Sigmoid colon (tissue), 7 donors: ENCODE measurements at places on chromosomes 16 and 17. TPM values are rescaled to one million over a fixed set of nuclear protein-coding genes. Genes with fewer than 3 reads are reported as not detected.

- H3K27me3 ChIP-seq, result no peaks in the 10 kb centered on the region
- peak overlapping the region; percentile 76 for H3K4me3 ChIP-seq
- H3K36me3 ChIP-seq, result no peaks in the 10 kb centered on the region
- no peaks in the 10 kb centered on the region for H3K4me1 ChIP-seq
Observed at GRCh38 chr17:7685533-7686221, 1.6 kb downstream of the TP53 start.

GRCh38 chr17:51818777-51819176 lies 339.7 kb downstream of the CA10 start:
- no peaks in the 10 kb centered on the region for H3K27me3 ChIP-seq
- no peak for DNase-seq
- H3K4me1 ChIP-seq, result no peaks in the 10 kb centered on the region
- H3K4me3 ChIP-seq, result no peak overlapping the region
- H3K36me3 ChIP-seq, result no peaks in the 10 kb centered on the region

GRCh38 chr17:60128171-60128859 lies 21.5 kb upstream of the CA4 start:
- no peak overlapping the region for H3K27ac ChIP-seq
- no peak overlapping the region for H3K4me3 ChIP-seq
- H3K4me1 ChIP-seq, result no peaks in the 10 kb centered on the region
- peak; percentile 4 for DNase-seq

- peaks cover 17% of the 10 kb centered on the region for H3K4me1 ChIP-seq
- H3K27me3 ChIP-seq, result peaks cover 16% of the 10 kb centered on the region
- no peak overlapping the region for H3K27ac ChIP-seq
- peaks cover 13% of the 10 kb centered on the region for H3K36me3 ChIP-seq
- no peak for DNase-seq
- no peak overlapping the region for H3K4me3 ChIP-seq
Observed at GRCh38 chr17:81120695-81121621, 44.3 kb upstream of the PVALEF start.

DNA sequence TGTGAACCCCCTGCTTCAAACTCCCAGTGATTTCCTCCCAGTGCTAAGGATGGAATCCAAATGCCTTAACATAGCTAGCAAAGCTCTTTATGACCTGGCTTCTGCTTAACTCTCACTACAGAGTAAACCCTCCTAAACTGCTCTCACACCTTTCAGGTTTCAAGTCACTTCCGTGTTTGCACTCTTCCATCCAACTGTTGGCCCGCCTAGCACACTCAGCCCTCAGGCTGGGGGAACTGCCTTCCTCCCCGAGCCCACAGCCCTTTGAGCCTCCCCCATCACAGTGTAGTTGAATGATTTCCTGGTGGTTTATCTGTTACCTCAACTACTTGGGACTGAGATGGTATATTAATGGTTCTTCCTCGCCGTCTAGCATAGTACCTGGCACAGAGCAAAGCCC lies 342.5 kb downstream of the NPIPA8 start:
- no peak for DNase-seq
- H3K27me3 ChIP-seq, result peaks cover 3% of the 10 kb centered on the region
- no peak overlapping the region for H3K27ac ChIP-seq
- H3K4me3 ChIP-seq, result no peak overlapping the region
- no peaks in the 10 kb centered on the region for H3K4me1 ChIP-seq

ZNF689 gene
- total RNA-seq, result 7.9 TPM

KRTAP4-6 gene
- total RNA-seq, result not detected

DNA sequence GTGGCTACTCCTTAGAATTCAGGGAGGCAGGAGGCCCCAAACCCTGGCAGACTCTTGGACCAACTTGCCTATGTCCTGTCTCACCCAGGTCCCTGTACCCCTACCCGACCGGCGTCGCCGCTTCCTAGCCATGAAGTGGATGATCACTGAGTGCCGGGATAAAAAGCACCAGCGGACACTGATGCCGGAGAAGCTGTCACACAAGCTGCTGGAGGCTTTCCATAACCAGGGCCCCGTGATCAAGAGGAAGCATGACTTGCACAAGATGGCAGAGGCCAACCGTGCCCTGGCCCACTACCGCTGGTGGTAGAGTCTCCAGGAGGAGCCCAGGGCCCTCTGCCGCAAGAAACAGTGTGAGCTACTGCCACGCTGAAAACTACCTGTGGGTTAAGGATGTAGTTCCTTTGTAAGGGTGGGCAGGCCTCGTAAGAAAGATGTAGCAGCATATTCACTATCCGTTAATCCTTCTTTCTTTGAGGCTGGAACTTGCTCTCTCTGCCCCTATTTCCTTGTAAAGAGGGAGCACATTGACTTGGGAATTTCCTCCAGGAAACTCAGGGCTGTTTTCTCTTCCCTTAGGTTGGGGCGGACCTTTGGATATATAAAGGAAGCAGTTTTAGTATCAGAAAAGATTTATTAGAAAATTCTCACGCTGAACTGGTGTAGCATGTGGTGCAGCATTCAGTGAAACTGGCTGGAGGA lies 4.1 kb downstream of the MRPS7 start:
- no peak for DNase-seq
- H3K36me3 ChIP-seq, result peaks cover 43% of the 10 kb centered on the region
- H3K27ac ChIP-seq, result no peak overlapping the region
- no peak overlapping the region for H3K4me3 ChIP-seq
- H3K4me1 ChIP-seq, result peaks cover 19% of the 10 kb centered on the region
- no peaks in the 10 kb centered on the region for H3K27me3 ChIP-seq

CCL16 gene
- not detected for total RNA-seq

GRCh38 chr16:73329358-73330286 lies 281.7 kb upstream of the ZFHX3 start:
- no peaks in the 10 kb centered on the region for H3K27me3 ChIP-seq
- H3K4me1 ChIP-seq, result no peaks in the 10 kb centered on the region
- no peaks in the 10 kb centered on the region for H3K36me3 ChIP-seq
- no peak overlapping the region for H3K4me3 ChIP-seq
- no peak overlapping the region for H3K27ac ChIP-seq

GRCh38 chr17:36816907-36817288 lies 120.4 kb upstream of the LHX1 start:
- peaks cover 79% of the 10 kb centered on the region for H3K27me3 ChIP-seq
- no peak overlapping the region for H3K4me3 ChIP-seq
- no peak overlapping the region for H3K27ac ChIP-seq
- no peaks in the 10 kb centered on the region for H3K36me3 ChIP-seq

PIK3R5 gene
- 13.6 TPM for total RNA-seq

DNA sequence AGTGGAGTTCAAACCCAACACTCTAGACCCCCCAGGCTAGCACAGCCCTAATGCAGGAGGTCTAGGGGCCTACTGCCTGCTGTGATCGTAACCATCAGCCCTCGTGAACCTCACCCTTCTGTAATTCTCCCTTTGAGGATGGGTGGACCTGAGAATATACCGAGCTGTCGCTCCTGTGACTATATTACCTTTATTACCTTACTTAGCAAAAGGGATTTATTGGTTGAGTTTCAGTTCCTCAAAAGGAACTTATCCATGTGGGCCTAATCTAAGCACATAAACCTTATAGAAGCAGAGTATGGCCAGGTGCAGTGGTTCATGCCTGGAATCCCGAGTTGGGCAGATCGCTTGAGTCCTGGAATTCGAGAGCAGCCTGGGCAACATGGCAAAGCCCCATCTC lies 19.2 kb upstream of the EMP2 start:
- H3K4me1 ChIP-seq, result peaks cover 26% of the 10 kb centered on the region
- H3K36me3 ChIP-seq, result no peaks in the 10 kb centered on the region
- no peak overlapping the region for H3K4me3 ChIP-seq
- no peaks in the 10 kb centered on the region for H3K27me3 ChIP-seq
- no peak overlapping the region for H3K27ac ChIP-seq

DNA sequence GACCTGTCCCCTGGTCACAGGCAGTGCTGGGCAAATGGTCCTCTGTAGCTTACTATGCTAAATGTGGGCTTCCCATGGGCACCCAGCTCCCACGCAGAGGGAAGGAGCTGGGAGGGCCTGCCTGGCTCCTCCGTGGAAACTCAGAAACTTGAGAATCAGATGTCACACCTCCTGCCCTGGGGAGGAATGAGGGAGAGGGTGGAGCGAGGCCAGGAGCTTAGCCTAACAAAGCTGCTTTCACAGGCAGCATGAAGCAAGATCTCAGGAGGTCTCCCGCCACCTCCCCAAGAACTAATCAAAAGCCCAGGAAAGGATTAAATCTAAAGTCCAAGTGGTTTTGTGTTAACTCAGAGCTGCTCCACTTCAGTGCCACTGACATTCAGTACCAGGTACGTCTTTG lies 33.6 kb upstream of the XYLT2 start:
- no peaks in the 10 kb centered on the region for H3K27me3 ChIP-seq
- H3K4me3 ChIP-seq, result no peak overlapping the region
- H3K36me3 ChIP-seq, result no peaks in the 10 kb centered on the region
- no peaks in the 10 kb centered on the region for H3K4me1 ChIP-seq
- no peak overlapping the region for H3K27ac ChIP-seq

CD300H gene
- total RNA-seq, result not detected

GRCh38 chr17:33858682-33859081 lies 396.4 kb upstream of the CCL2 start:
- DNase-seq, result no peak
- no peak overlapping the region for H3K27ac ChIP-seq
- no peak overlapping the region for H3K4me3 ChIP-seq
- no peaks in the 10 kb centered on the region for H3K4me1 ChIP-seq

SLC16A11 gene
- 0.33 TPM for total RNA-seq

DNA sequence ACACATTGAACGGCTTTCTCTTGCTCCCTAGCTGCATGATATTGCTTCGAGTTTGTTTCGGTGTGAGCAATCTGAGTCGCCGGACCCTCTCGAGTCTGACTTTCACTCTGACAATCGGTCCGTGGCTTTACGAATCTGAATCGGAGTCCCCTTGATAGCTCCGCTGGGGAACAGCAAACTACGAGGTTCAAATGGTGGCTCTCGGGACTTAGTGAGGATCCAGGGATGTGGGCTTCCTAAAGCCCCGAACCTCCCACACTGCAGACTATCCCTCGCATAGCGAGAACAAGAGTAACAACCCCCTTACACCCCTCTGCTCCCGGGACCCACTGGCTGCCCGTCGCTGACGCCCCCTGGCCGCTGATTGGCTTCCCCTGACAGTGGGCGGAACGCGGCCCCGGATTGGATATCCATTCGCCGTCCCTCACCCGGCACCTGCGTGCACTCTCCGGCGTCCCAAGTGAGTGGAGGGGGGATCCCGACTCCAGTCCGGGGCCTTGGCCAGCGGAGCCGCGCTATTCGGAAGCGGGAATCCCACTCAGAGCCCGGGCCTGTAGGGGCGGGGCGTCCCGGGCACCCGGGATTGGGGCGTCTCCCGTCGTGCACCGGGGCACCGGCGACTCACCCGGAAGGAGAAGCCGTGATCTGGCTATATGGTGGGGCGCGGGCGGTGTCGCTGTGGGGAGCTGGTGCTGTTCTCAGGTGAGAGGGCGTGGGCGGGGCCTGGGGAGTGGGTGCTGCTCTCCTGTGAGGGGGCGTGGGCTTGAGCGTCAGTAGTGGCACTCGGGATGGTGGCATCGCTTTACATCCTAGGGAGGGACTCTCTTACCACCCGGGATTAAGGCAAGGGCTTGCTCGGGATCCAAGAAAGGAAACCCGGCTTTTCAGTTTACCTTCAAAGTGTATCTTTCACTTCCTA lies at the start of gene SNX11:
TSS of gene SNX11 (plus strand) at position 630 of the 919 bp plus-strand sequence. CDS start 4,278 bp downstream, outside the sequence.
- peak within 1 kb of the TSS; percentile 74 for H3K4me3 ChIP-seq
- DNase-seq, result peak; percentile 94
- no peaks in the 10 kb centered on the region for H3K4me1 ChIP-seq
- peak within 1 kb of the TSS; percentile 96 for H3K27ac ChIP-seq
- no peaks in the 10 kb centered on the region for H3K36me3 ChIP-seq

GPRC5C gene
- 13.0 TPM for total RNA-seq

GRCh38 chr16:86019446-86020047 lies 120.6 kb downstream of the IRF8 start:
- peak; percentile 41 for DNase-seq
- peaks cover 15% of the 10 kb centered on the region for H3K4me1 ChIP-seq
- no peak overlapping the region for H3K27ac ChIP-seq
- no peak overlapping the region for H3K4me3 ChIP-seq

KNOP1 gene
- total RNA-seq, result 5.0 TPM

DNA sequence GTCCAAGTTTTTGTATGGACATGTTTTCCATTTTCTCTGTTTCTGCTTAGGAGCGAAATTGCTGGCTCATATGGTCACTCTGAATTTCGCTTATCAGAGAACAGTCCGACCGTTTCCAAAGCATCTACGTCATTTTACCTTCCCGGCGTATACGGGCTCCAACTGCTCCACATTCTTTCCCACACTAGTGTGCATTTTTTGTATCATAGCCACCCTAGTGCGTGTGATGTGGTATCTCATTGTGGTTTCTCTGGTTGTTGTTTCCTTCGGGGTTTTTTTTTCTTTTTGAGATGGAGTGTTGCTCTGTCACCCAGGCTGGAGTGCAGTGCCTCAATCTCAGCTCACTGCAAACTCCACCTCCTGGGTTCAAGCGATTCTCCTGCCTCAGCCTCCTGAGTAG lies 31.0 kb upstream of the BHLHA9 start:
- DNase-seq, result no peak
- H3K27me3 ChIP-seq, result peaks cover 23% of the 10 kb centered on the region
- H3K4me3 ChIP-seq, result no peak overlapping the region
- H3K4me1 ChIP-seq, result no peaks in the 10 kb centered on the region

- no peaks in the 10 kb centered on the region for H3K36me3 ChIP-seq
- no peak overlapping the region for H3K27ac ChIP-seq
- no peak overlapping the region for H3K4me3 ChIP-seq
- peaks cover 60% of the 10 kb centered on the region for H3K27me3 ChIP-seq
Observed at GRCh38 chr17:74196541-74197317, 6.7 kb upstream of the RPL38 start.

DNA sequence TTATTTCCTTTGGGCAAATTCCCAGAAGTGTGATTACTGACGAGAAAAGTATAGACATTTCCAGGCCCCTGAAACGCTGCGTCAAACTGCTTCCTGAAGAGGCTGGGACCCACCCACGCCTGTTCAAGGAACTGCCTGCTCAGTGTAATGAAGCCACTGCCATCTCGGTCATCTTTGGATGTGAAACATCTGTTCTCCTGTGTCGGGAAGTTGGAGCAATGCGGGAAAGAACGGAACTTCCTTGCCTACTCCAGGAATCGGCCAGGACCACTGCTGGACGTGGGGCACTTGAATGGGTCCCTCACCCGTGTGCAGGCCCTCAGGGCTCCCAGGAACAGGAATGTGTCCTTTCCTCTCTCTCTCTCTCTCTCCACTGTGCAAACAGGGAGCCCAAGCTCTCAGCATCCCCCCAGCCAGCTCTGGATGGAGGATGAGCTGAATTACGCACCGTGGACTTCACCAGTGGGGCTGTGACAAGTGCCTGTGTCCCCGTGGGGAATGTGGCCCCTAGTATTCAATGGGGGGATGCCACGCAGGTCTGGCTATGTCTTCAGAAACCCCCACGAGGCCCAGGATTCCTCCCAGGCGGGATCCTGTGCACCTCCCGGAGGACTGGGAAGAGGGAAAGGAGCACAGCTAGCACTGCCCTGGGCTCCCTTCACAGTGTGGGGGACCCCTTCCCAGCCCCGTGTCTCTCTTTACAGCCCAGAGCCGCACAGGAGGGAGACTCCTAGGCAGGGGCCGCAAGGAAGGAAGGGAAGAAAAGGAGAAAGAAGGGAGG lies 18.3 kb upstream of the LITAF start:
- peaks cover 13% of the 10 kb centered on the region for H3K27me3 ChIP-seq
- H3K4me3 ChIP-seq, result no peak overlapping the region
- no peaks in the 10 kb centered on the region for H3K4me1 ChIP-seq
- peak; percentile 88 for DNase-seq
- peak overlapping the region; percentile 59 for H3K27ac ChIP-seq

KRTAP2-3 gene
- not detected for total RNA-seq

SLC5A10 gene
- not detected for total RNA-seq
